ENCODE measurements at places on chromosomes 6 and 20.

DNA sequence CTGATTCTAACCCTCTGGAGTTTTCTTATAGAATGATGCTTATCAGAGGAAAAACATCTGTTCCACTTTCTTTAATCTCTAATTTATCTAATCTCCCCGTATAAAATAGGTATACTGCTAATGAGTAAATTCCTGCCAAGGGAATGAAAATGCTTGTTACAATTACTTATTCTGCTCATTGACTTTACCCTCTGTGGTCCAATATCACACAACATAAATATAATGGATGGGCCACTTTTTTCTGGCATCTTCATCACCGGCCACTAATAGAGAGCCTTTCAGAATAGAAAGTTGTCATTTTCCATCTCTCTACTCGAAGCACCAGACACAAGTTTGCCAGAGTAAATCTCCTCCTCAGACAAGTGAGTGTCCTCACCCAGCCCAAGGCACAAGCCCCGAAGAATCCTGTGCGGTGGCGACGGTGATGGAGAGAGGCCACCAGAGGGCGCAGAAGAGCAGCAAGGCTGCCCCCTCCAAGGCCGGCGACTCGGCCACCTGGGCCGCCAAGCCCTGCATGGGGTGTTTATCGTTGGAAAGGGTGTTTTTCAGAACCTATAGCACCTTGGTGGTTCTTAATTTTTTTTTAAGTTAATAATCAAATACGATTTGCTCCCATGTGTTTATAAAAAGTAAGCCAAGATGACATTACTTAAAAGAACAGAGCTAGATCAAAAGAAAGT is 212.9 kb upstream of the ARID1B start:
- DNase-seq, result peak; percentile 81

- DNase-seq, result no peak
These were observed 447.1 kb upstream of the MAP3K7 start for GRCh38 chr6:91033964-91034363.

- DNase-seq, result no peak
These were observed 53.3 kb downstream of the PLEKHG1 start for GRCh38 chr6:150652848-150653613.

GRCh38 chr20:6626805-6627204 is 140.7 kb upstream of the BMP2 start:
- DNase-seq, result no peak

DNA sequence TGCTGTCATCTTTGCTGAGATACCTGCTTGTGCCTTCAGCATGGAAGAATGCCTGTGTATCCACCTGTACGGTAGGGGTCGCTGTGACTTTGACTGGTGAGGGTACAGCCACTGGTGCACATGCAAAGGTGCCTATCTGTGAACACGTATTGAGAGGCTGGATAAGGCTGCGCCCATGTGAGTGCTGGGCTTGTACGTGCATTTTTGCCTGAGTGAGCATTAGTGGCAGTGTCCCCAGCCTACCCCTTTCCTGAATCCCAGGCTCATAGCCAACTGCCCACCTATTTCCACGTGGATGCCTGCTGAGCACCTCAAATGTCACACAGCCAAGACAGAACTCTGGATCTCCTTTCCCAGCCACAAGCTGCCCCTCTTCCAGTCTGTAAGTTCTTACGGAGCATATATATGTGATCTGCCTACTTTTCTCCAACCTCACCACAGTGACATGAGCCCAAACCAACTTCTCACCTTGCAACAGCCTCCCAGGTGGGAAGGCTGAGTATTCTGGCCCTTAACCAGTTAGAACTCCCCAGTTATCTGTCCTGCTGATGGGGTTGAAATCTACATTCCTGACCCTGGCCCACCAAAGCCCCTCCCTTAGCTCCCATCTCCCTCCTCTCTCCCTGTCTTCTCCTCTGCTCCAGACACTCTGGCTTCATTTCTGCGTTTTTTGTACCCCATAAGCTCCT is 1.1 kb upstream of the SLC2A10 start:
- DNase-seq, result no peak

DNA sequence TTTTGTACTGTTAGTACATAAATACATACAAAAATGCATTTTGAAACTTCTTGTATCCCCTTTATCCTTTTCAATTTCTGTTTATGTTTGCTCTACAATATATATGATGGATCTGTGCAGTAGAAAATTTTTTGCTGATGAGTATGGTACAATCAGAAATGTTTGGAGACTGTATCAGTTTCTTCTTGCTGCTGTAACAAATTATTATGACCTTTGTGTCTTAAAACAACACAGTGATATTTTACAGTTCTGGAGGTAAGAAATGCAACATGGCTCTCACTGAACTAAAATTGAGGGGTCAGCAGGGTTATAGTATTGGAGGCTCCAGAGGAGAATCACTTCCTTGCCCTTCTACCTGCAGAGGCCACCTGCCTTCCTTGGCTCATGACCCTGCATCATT is 184.4 kb downstream of the EYA2 start:
- no peak for DNase-seq

- no peak for DNase-seq
These were observed 930.6 kb downstream of the KIF16B start for GRCh38 chr20:15642676-15643075.

DNA sequence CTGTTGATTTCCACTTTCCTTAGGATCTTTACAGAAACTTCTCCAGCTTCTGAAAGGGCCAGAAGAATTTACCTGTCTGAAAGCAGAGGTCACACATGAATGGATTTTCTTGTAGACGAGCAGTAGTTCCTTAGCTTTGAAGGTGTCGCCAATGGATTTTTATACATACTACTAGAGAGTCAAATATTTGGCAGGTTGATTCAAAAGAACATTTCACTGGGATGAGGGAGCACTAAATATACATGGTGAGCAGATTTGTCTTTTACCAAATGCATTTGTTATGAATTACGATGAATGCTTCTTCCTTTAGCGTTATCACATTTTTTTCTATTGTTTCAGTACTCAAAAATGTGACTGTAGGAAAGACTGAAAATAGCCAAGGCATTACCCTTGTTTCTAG is 162.3 kb downstream of the PAX1 start:
- DNase-seq, result peak; percentile 69

- DNase-seq, result no peak
These were observed 14.9 kb upstream of the ZFAND3 start for GRCh38 chr6:37804586-37804985.

GRCh38 chr6:136523196-136523595 is 27.0 kb downstream of the MAP7 start:
- DNase-seq, result no peak

DNA sequence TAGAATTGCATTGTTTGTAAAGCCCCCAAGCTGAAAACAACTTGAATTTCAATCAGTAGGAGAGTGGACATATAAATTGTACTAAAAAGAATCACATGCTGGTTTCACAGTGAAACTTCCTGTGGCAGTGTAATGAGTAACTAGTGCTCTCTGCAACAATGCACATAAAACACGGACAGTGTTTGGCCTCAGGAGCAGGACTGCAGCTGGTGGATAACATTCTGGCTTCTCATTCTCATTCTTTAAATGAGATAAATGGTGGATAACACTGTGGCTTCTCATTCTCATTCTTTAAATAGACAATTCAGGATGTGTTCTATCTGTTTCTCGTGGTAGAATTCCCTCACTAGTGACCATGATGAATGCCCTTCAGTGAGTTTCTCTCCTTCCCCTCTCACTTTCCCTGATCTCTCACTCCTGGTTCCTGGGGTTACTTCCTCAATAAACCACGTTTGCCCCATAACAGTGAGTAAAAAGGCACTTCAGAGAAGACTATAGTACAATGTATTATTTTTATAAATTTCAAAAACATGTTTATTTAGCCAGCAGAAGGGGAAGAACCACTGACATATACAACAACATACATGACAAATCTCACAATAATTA is 59.9 kb downstream of the SLC22A2 start:
- no peak for DNase-seq

DNA sequence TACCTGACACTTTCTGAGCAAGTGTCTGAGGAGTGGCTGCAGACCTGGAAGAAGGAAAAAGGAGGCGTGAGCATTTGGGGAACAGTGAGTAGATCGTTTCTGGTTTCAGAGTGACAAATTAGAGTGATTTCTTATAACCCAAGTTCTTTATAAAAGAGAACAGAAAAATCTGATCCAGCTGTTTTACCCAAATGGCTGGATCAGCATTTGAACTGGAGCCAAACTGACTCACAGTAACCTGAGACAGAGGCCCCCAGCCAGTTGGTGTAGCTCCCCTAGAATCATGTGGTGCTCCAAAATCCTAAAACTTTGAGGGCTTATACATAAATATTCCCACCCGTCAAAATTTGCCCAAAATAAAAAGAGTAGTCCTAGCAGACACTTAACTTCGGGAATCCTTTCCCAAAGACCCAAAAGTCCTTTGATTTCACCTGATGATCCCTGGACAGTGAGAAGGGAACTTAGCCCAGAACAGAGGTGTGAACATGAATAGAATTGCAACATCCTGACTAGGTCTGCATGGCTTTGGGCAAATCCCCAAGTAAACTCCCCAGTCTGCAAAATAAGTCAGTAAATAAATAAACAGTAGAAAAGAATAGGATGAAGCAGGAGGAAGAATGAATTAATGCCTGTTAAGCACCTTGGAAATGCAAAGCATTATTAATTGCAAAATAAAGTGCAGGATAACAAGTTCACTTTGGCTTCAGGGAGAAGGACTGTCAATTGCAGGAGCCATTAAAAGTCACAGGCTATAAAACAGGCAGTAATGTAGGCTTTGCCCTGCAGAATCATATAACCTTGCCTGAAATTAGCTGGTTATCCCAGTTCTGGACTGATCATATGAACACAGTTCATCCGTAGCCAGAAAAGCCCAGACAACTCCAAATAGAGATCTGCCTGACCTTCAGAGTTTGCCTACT is 262.0 kb upstream of the JARID2 start:
- DNase-seq, result no peak

- no peak for DNase-seq
These were observed 50.9 kb upstream of the TAB2 start for GRCh38 chr6:149266659-149267058.

DNA sequence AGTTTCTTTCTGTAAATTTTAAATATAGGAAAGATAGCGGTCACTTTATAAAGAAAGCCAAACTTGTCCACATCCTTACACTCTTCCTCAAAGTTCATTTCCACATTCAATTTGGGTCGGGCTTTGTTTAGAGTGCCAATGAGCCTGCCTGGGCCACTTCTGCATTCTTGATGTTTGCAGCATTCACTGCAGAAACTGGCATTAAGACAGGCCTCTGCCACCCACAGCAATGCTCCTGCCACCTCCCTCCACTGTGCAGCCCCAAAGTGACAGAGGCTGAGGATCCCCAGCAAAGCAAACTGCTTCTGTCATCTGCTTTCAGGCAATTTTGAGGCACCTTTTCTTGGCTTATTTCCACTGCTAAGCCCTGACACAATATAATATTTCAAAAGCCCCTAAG is 61.2 kb downstream of the TNFAIP3 start:
- DNase-seq, result no peak

DNA sequence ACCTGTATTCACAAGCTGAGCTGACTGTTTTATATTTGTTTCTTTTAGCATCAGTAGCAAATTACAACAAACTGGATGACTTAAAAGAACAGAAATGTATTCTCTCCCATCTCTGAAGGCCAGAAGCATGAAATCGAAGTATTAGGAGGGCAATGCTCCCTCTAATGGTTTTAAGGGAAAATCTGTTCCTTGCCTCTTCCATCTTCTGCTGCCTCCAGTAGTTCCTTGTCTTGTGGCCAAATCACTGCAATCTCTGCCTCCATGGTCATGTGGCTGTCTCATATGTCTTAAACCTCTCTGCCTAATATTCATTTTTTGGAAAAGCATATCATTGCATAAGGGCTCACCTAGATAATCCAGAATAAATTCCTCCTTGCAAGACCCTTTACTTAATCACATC is 25.2 kb upstream of the ASCC3 start:
- no peak for DNase-seq

DNA sequence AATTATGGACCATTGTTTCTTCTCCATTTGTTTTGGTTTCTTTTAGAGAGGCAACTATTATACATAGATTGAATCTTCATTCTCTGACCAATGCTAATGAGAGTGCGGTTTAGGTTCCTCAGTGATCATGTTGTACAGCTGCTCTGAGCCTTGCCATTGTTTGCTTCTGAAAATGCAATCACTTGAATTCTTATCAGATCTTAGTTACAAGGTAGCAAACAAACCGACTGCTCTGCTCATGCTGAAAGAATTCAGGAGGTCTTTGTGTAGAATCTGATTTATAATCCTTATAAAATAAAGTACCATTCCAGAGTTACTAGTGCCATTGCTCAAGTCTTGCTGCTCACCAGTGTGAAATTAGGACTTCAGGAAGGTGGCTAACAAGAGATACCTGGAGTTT is 569.1 kb upstream of the ID4 start:
- no peak for DNase-seq

GRCh38 chr6:112004201-112005012 is 49.5 kb upstream of the CCN6 start:
- DNase-seq, result peak; percentile 46

DNA sequence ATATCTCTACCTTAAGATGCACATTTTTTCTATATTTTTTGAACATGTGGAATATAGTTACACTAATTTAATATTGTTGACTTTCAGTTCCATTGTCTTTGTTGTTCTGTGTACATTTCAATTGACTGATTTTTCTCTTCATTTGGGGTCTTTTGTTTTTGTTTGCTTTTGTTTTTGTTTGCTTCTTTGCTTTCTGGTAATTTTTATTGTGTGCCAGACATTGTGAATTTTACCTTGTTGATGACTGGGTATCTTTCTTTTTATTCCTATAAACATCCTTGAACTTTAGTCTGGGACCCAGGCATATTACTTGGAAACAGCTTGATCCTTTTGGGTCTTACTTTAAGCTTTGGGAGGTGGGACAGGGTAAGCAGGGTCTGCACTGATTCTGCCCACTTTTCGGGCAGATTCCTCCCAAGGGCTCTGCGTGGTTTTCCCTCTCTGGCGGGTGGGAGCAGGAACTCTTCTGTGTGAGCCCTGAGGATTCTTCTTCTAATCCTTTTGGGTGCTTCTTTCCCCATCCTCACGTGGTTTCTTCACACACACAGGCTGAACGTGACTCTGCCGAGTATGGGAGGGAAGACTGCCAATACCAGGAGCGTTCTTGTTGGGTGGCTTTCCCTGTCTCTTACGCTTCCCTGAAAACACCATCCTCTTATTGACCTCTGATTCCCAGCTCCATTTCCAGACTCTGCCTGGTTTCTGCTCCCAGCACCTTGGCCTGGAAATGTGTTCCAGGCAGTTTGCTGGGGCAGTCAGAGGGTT is 200.5 kb downstream of the ARID1B start:
- DNase-seq, result no peak

- no peak for DNase-seq
These were observed 117.7 kb upstream of the GJE1 start for GRCh38 chr6:142015011-142015410.

DNA sequence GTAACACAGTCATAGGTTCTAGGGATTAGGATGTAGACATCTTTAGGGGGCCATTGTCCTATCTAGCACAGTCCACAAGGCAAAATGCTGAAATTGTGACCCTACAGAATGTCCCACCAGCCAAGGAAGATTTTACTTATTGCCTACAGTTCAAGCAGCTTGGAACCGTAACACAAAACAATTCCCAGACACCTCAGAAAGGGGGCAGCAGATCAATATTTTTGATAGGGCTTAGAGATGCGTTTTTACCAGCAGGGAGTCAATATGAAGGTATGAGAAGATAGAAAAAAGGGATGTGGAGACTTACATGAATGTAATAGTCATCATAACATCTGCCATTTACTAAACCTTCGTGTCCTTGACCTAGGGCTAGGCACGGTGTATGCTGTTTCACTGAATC is 81.0 kb downstream of the TMEM170B start:
- no peak for DNase-seq

- DNase-seq, result peak; percentile 33
These were observed 7.4 kb downstream of the SLC52A3 start for GRCh38 chr20:760751-761417.

- no peak for DNase-seq
These were observed 2.7 kb upstream of the SIM1 start for GRCh38 chr6:100467129-100468015.

GRCh38 chr20:37475252-37475651 is 45.8 kb upstream of the NNAT start:
- DNase-seq, result no peak
